HFFc6 (cell line): ENCODE measurements at places on chromosomes 2 and 18.

DNA sequence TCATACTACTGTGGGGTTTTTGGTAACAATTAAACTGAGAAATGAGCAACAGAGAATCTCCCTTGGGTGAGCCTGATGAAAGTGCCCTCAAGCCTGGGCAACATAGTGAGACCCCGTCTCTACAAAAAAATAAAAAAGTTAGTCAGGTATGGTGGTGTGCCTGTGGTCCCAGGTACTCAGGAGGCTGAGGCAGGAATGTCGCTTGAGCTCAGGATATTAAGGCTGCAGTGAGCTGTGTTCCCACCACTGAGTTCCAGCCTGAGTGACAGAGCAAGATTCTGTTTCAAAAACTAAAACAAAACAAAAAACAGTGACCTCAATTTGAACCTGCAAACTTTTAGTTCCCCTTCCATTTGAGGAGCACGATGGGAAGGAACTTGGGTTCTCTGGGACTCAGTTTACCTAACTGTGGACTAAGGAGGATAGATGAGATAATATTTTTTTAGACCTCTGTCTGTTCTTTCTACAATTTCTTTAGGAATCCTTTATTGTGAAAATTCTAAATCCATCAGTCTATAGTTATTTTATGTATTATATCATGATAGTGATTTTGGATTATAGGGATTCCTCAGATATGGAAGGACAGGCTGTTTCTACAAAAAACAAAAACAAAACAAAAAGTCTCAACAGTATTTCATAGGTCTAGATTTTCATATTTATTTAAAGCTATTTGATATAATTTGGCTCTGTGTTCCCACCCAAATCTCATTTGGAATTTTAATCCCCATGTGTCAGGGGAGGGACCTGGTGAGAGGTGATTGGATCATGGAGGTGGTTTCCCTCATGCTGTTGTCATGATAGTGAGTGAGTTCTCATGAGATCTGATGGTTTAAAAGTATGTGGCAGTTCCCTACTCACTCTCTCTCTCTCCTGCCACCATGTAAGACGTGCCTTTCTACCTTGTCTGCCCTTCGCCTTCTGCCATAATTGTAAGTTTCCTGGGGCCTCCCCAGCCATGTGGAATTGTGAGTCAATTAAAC, 178.6 kb downstream of the MYCN start:
- DNase-seq, result no peak

DNA sequence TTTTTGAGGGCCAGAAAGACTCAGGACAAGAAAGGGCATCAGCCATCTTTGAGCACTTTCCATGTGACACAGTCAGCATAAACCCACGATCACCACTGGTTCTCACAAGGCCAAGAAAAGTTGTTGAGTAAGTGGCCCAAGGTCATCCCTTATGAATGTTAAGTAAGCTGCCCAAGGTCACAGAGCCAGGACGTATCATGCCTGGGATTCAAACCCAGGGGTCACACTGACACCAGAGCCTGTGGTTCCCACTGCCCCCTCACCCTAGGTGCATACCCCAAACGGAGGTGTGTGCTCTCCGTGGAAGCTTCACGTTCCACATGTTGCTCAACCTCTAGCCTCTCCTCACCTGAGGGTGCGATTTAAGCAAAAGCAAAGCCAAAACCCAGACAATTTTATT, 2.3 kb upstream of the CTIF start:
- no peak for DNase-seq

GRCh38 chr2:188459061-188459460, 167.4 kb downstream of the GULP1 start:
- DNase-seq, result no peak

DNA sequence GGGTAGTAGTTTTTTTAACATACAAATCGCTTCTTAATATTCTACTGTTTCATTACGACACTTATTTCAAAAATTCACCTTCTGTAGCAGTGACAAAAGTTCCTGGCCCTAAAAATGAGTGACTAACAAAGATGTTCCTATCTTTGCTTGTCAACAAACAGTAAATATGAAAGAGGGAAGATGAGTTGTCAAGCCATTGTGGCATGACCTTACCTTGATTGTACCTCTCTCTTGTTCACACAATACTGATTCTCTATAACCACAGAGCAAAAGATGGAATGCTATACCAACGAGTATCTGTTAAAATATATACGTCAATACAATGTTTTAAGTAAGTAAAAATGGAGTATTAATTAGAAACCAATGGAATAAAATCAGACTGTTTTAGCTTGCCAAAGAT, 14.7 kb upstream of the GCG start:
- no peak for DNase-seq

- no peak for DNase-seq
Measured at GRCh38 chr2:121258051-121258450, 27.0 kb downstream of the TFCP2L1 start.

DNA sequence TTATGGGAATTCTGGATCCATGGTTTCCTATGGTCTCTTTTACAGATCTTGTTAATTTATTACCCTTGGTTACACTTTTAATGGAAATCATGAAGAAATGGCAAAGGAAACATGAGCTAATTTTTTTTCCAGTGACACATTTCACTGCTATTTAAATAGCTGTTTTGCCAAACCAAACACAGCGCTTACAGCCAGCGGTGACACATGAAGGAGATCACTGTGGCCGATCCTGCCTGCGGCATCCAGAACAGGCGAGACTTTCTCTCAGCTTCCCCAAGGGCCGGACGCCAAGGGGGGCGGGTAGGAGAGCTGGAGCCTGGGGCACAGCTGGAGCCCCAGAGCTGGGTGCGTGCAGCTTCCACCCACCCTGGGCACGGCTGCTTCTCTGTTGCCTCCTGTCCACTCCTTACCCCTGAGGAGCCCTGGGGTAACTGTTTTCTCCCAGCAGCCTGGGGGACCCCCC, 81.4 kb upstream of the PKDCC start:
- peak; percentile 93 for DNase-seq

DNA sequence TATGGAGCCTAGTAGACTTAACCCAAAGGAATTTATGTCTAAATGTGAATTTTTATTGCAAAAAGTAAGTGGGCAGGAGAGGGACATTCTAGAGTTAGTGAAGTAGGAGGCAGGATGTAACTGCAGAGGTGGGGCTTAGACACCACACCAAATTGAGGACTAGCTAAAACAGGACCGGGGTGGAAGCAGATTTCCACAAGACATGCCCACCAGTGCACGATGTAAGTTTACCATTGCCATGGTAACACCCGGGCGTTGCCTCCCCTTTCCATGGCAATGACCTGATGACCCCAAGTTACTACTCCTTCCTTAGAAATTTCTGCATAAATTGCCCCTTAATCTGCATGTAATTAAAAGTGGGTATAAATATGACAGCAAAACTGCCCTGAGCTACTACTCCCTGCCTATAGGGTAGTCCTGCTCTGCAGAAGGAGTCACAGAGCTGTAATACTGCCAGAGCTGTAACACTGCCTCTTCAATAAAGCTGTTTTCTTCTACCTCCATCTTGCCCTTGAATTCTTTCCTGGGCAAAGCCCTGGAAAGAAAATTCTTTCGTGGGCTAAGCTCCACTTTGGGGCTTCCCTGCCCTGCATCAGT, 509.7 kb downstream of the ERBB4 start:
- DNase-seq, result no peak

DNA sequence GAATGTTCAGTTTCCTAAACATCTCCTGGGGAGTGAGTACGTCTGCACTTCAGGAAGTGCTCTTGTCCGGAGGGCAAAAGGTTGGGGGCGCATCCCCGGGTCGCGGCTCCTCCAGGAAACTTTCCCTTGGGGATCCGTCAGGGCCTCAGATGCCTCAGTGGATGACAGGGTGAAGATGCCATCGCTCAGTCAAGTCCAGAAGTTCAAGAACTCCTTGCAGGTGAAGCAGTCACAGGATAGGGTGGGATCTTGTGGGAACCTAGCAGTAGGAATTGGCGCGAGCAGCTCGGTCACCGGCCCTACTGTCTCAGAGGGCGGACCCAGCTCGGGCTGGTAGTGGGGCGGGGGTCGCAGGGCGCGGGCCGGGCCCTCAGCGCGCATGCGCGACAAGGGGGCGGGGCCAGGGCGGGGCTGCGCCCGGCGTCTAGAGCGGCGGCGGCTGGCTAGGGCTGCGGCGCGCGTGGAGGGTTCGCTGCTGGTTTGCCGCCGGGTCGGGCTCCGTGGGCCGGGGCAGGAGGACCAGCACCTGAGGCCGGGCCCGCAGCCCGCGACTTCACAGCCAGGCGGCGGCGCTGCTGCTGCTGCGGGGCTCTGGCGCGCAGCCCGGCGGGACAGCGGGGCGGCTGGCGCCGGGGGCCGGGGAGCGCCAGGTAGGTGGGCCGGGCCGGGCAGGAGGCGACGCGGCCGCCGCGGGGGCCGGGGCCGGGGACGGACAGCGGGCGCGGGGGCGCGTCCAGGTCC, at the start of gene INPP4A:
Gene INPP4A, plus strand, starts transcription at position 423 of the 741 bp plus-strand sequence. CDS start 75,191 bp downstream, outside the sequence.
- DNase-seq, result peak; percentile 48

- DNase-seq, result no peak
Measured at GRCh38 chr2:42865884-42866881, 73.8 kb upstream of the HAAO start.

DNA sequence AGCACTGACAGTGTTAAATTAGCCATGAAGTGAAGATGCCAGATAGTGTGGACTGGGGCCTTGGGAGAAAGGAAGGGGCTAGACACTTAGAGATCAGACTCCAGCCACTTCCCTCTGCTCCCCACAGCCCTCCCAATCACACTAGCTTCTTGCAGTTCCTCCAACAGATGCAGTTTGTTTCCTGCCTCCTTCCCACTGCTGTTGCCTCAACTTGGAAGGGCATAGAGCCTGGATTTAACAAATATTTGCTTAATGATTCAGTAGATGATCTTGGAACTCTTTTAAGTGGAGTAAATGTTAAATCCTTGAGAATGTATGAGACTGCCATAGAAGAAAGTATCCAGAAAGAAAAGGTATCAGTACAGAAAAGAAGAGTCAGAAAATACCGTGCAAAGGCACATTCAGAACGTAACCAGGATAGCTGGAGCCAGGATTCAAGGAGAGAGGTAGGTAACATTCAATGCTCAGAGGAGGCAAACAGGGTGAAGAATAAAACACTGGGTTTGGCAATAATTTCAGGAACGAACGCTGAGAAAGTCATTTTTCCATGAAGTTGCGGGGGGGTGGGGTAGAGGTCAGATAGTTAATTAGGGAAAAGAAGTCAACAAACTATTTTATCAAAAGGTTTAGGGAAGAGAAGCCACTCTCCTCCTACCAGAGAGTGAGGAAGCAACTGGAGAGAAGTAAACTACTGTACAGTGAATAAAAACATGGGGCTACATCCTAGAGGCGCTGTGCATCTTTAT, 1.3 kb upstream of the BZW1 start:
- DNase-seq, result peak; percentile 66
